CD8-positive, alpha-beta T cell (primary cell): ENCODE measurements at places on chromosomes 11 and 22.

DNA sequence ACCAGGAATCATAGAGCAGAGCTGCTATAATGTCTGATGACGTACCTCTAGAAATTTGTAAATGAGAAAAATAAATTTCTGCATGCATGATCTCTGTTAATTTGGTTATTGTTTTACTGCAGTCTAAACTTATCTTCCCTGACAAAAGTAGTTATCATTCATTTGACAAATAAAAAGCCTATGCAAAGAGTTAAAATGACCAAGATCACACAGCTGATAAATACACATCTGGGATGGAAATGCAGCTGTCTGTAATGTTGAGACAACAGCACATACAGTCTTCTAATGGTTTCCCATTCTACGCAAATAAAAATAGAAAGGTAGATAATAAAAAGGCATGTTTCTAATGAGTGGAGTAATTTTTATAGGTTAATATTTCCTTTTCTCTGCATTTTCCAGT, 225.1 kb upstream of the LUZP2 start:
- DNase-seq = no peak

DNA sequence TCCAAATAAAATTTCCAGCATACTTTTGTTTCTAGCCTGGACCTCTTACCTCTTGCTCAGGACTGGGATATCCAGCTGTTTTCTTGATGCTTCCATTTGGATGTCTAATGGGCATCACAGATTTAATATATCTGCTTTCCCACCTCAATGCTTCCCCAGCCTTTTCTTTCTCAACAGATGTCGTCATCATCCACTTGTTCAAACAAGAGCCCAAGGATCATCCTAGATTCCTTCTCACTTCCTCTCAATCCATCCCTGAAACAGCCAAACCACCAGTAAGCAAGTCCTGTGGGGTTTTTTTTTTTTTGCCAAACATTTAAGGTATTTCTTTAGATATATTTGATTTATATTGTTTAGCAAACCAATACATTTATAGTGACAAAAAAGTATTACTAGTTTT, 12.5 kb downstream of the THY1 start:
- DNase-seq = no peak

DNA sequence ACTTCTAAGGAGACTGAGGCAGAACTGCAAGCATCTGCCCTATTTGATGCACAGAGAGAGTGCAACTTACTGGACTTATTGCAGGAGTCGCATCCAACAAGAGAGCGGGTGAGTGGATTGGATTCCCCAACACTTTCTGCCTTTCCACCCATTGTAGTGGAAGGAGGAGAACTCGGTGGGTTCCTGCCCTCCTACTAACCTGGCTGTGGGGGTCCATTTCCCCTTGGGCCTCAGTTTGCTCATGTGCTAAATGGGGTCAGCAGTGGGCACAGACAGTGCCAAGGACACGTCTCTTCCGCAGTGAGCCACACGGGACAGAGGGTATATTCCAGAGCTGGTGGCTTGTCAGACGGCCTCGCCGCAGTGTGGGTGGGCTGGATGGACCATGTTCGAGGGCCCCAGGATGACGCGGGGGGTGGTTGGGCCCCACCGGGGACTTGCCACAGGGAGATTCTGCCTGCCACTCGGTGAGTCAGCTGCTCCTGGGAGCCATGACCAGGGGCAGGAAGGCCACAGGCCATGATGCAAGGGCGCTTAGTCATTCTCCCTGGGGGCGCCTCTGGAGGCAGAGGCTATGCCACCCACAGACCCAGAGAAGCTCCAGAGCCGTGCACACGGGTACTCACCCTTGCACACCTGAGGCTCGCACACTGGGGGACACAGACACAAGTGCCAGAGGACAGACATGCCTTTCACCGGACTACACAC, 8.2 kb downstream of the ALX4 start:
- DNase-seq = no peak

GRCh38 chr11:7522121-7522520, 8.3 kb downstream of the PPFIBP2 start:
- DNase-seq = no peak

- no peak for DNase-seq
Measured at GRCh38 chr22:33382436-33382835, 324.3 kb upstream of the SYN3 start.

GRCh38 chr22:35367331-35367886, 13.5 kb upstream of the HMOX1 start:
- no peak for DNase-seq

DNA sequence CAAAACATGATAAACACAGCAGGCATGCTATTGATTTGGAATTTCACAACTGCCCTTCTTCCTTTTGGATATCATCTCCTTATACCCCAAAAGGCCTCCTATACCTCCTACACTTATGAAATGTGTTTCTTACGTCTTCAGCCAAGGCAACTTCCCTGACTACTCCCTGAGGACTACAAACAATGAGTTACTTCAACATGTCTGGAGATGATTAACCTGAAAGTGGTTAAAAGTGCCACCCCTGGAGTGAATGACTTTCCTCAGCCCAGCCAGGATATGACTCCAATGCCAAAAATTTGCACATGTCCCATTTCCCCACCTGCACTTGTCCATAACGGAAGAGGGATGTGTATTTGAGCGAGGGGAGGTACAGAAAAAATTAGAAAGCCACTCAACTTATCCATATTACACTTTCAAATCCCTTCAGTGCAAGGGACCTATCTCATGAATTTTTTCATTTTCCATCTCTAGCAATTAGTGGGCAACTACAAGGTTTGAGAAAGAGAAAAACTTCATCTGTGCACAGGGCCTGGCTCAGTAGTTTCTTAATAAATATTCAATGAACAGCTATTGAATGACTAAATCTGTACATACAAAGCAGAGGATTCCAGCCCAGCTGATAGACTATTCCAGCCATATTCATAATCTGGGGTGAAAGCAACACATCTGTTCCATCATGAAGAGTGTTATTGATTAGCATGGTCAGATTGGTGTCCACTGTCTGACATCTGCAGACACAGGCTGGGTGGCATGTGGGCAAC, 36.8 kb downstream of the KIRREL3 start:
- no peak for DNase-seq

- DNase-seq = no peak
Measured at GRCh38 chr22:19592464-19592863, 68.3 kb upstream of the CLDN5 start.
